ENCODE measurements at places on chromosomes 11 and 22.

DNA sequence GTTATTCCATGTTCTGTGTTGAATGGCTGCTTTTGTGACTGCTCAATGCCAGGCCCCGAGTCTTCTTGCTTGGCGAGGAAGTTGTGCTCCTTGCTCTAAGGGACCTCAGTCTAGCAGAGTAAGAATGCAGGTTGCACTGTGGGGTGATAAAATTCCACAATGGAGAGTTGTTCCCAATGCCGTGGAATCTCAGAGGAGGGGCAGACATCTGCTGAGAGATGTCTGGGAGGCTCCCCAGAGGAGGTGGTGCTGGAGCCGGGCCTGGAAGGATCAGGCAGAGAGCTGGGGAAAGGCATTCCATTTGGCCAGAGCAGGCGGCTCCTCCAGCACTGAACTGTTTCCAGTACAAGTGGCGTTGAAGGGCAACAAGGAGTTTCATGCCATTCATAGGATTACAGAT, 55.2 kb downstream of the ST3GAL4 start:
- DNase-seq: no peak

DNA sequence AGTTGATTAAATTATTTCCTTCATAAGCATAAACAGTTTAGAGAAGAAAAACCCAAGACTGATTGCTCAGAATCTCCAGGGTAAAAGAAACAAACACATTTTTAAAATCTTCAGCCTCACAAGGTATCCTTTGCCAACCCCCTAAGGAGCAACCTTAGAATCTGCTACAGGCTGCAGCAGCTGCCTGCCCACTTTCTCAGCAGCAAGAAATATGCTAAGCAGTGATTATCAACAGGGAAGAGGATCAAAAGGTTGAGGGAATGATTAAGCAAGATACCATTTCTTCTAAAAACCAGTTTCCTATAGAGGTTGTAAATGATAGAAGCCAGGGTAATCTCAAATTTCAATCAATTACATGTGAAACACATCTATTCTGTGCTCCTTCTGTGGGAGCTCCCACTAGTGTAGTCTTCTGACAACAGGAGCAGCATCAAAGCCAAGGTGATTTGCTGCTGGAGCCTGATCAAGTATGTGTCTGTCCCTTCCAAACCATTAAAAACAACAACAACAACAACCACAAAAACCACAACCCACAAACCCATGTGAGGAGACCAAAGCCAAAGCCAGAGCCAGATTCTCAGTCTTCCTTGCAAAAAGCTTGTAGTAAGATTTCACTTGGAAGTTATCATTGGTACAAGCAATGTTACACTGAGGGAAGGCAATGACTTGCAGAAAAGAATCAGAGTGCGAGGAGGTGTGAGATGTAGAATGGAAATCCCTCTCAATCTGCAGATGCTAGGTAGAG, 761.2 kb downstream of the DLG2 start:
- DNase-seq: no peak

GRCh38 chr11:104581246-104581980, 316.8 kb downstream of the CASP12 start:
- DNase-seq: no peak

GRCh38 chr11:114326151-114326550, 30.0 kb downstream of the NNMT start:
- DNase-seq: no peak

DNA sequence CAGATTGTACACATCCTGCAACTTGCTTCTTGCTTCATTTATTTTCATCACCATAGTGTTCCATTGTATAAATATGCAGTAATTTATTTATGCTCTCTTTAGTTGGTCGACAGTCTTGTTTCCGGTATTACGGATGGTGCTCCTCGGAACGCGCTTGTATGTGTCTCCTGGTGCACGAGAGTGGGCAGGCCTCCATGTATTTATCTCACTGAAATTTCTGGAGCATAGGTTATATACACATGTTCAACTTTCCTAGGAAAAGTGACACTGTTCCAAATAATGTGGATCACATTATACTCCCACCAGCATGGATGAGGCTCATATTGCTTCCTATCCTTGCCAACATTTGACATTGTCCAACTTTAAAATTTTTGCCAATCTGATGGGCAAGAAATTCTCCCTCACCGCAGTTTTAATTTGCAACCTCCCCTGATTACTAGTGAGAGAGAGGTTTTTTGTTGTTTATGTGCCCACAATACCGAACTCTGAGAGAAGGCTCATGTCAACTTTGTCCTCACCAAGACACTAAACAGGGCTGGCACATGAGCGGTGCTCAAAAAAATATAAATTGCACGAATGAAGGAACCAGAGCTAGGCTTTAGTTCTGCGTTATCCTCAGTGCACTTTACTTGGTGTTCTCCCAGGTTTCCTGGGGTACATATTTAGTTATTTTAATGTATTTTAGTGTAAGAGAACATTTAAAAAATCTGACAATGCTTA, 3.8 kb downstream of the CSNK2A3 start:
- DNase-seq: no peak

- DNase-seq: no peak
These were observed 12.3 kb upstream of the SHANK3 start for GRCh38 chr22:50660306-50660705.

DNA sequence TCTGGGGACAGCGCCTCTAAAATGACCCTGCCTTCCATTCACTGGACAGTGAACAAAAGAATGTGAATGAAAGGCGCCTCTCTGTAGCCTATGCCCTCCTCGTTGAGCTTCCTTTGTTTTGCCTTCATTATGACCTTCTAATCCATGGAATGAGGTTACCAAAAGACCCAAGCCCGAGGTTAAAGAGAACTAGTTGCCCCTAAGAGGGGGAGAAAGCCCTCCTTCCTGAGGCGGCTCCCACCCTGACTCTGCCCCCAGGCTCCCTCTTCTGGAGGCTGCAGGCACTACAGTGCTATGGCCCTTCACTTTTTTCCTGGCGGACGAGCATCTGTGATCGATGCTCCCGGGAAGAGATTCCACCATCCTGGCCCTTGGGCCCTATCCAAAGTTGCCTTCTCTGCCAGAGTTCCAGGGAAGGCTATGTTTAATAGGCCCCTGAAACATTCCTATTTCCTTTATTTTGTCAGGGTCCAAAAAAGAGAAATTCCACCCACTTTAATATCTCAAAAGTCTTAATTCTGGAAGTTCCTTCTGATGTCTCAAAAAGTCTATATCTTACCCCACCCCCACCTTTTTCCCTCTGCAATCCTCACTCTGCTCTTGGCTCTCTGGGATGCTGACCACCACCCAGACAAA, 147.3 kb downstream of the FEZ1 start:
- DNase-seq: no peak

DNA sequence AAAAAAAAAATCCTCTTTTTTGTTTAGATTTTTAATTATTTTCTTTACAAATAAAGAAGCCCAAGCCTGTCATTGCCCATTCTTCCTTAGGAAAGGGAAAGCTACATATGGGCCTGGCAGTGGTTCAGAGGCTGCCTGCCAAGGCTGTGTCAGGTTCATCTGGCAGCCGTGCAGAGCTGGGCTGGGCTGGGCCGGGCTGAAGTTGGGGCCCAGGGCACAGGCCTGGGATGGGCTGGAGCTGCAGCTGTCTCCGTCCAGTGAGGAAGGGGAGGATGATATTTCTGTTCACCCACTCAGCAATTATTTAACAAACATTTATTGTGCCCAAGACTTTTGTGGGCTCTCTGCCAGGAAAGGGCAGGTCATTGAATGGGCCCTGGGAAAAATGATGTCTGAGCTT, 4.6 kb downstream of the PRR5L start:
- no peak for DNase-seq

Data from renal pelvis (tissue), 12 donors.